ENCODE measurements at places on chromosomes 16 and 17.

DNA sequence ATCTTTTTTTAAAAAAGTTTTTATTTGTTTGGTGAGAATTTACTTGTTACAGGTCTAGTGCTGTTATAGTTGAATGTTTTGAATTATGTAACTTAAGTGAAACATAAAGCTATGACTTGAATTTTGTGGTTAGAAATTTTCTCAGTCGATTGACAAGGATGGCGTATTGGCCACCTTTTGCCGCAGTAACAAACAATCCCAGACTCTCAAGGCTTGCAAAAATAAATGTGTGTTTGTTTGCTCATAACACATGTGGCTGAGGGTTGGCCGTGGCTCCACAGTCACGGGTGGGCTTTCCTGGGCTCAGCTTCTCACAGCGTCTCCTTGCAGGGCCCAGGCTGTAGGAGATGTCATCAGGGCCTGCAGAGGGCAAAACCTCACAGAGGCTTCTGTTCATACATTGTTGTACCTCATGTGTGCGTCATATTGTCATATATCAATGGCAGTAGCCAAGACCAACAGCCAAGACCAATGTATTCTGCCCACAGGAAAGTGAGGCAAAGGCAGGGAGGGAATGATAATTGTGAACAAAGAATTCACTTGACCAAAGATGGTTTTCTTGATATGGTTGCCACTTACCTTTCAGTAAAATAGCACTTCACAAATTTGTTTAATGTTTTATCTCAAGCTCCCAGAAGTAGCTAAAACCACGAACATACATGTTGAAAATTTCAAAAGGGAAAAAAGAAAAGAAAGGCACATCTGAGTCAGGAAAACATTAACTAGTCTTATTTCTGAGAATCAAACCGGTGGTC lies 93.5 kb downstream of the WWOX start:
- DNase-seq = no peak

- no peak for DNase-seq
Observed at GRCh38 chr16:35754391-35755369, 2295.3 kb downstream of the TP53TG3F start.

DNA sequence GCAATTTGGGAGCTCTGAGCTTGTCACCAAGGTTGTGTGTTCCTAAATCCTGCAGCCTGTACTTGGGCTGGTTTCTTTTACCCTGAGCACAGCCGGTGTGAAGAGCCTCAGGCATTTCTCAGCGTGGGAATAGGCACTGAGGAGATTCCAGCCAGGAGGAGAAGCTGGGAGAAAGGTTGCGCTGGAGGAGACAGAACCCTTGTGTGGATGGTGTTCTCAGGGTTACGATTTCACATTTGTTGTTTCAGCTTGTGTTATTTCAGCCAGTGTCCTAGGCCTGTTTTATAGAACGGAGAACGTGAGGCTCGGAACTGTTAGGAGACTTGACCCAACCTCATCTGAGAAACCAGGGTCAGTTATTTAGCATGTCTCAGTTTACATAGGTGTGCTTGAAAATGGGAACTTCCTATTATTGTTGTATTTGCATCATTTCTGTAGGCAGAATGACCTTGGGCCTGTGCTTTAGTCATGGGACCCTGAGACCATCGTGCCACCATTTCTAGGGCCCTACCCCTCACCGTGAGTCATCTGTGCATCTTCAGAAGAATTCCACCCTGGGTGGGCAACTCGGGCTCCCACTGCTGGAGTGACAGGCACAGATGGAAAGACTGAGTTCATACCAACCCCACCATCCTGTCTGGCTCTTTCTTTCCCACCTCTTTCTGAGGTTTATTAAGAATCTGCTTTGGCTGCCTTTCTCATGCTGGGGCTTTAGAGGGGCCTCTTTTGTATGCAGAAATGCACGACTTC lies 134.9 kb downstream of the MSI2 start:
- DNase-seq = no peak

GRCh38 chr17:42251115-42251514 lies 25.1 kb downstream of the STAT5B start:
- no peak for DNase-seq

All from stimulated activated CD4-positive, alpha-beta T cell treated with anti-CD3 and anti-CD28 coated beads, Interleukin-1b, Interleukin-23, amount 100 ng/mL, for 4 hours (primary cell).